Smooth muscle cell of the brain vasculature (primary cell): ENCODE measurements at places on chromosomes 7 and 10.

DNA sequence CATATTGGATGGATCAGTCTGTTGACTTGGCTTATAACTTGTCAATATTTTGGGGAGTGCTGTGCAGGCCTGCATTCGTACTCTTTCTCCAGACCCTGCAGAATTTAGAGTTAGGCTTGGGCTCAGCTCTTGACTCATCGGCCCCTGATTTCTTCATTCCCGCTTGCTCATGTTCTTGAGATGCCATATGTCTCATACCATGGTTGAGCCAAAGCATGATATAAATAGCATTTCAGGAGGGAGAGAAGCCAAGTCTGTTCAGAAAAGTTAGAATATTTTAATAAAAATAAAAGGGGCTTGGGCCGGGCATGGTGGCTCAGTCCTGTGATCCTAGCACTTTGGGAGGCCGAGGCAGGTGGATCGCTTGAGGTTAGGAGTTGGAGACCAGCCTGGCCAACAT is 898.1 kb downstream of the TYW1 start:
- DNase-seq: no peak

- no peak for DNase-seq
These were observed 56.9 kb downstream of the HDAC9 start for GRCh38 chr7:18552316-18552916.

DNA sequence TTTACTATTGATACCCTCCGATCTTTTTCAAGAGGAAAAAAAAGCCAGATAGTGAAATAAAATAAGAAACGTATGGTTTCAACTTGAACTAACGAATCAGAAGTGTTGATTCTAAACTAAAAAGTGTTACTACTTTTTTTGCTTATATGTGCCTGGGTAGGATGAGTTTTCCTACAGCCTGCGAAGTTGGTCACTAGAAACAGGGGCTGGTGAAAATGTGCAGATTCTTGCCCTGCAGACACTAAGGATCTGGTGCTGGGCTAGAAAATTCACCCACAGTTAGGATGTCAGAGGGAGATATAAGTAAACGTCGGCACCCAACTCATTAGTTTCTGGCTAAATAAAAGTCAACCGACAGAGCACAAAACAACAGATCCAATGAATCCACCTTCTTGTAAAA is 298.7 kb upstream of the NFE2L3 start:
- no peak for DNase-seq

DNA sequence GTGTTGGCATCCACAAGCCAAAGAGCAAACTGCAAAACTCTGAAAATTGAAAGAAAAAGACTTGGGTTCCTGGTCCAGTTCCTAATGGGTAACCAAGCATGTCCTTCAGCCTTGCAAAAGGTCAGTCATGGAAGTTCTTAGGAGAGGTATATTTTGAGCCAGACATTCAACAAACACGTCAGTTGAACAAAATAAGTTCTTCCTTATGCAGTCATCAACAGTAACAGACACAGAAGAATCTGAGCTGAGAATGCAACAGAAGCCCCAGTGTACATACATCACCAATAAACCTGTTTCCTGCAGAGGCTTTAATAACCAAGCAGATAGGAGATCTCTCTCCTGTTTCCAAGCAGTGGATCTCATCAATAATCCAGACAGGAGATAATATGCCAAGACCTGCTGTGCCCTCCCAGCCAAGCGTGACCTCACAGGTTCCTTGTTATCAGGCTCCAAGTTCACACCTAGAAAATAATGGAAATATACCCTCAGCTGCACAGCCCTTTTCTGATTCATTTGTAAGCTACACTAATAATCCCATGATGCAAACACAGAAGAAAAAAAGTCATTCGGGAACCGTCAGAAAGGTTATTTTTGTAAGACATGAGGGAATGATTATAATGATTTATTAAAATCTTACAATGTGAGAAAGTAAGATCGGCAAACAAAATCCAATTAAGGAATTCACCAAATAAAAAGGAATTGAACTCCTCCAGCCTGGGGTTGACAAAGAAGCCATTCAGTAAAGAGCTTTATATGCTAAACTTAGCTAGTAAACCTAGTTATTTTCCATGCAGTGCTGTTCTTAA is 90.7 kb downstream of the DGKI start:
- no peak for DNase-seq

- no peak for DNase-seq
These were observed 164.4 kb upstream of the PPP2R2D start for GRCh38 chr10:131736321-131736980.

- DNase-seq: no peak
These were observed 475.3 kb upstream of the AUTS2 start for GRCh38 chr7:69122953-69123352.

GRCh38 chr10:125112697-125113494 is 47.5 kb downstream of the CTBP2 start:
- no peak for DNase-seq

GRCh38 chr10:22606164-22606614 is 108.2 kb downstream of the PIP4K2A start:
- no peak for DNase-seq

DNA sequence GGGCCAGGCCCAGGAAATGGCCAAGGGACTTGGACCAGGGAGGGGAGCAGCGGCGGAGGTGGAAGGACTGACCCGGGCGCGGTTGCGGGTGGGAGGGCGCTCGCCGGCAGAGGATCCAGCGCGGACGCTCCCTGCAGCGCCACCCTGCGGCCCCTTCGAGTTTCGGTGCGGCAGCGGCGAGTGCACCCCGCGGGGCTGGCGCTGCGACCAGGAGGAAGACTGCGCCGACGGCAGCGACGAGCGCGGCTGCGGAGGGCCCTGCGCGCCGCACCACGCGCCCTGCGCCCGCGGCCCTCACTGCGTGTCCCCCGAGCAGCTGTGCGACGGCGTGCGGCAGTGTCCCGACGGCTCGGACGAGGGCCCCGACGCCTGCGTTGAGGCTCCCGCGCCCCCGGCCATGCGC is 16.8 kb upstream of the ZNF467 start:
- DNase-seq: no peak

GRCh38 chr10:72104472-72105097 is 16.2 kb upstream of the SPOCK2 start:
- DNase-seq: no peak

GRCh38 chr7:115047958-115048720 is 126.2 kb downstream of the MDFIC start:
- DNase-seq: peak; percentile 33

DNA sequence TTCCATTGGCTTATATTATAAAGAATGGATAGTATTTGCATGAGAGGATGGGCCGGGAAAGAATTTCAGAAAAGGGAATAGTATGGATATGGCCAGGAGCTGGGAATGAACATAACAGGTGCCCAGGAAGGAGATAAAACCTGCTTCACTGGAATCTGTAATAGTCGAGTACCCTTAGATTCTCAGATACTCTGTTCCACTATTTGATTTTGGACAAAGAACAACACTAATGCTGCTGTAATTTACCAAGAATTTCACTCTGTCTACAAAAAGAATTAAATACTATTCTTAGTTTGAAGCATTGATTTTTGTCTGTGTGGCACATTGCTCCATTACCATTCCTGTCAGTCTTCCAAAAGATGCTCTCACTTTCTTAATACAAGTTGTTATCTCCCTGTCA is 718.2 kb upstream of the LRRN3 start:
- DNase-seq: no peak

- no peak for DNase-seq
These were observed 81.9 kb downstream of the EGFR start for GRCh38 chr7:55100544-55101327.

- DNase-seq: no peak
These were observed 99.6 kb downstream of the ST8SIA6 start for GRCh38 chr10:17354781-17355180.

- no peak for DNase-seq
These were observed 28.5 kb downstream of the GET4 start for GRCh38 chr7:904847-905246.

GRCh38 chr7:38744746-38745145 is 113.6 kb upstream of the AMPH start:
- no peak for DNase-seq

DNA sequence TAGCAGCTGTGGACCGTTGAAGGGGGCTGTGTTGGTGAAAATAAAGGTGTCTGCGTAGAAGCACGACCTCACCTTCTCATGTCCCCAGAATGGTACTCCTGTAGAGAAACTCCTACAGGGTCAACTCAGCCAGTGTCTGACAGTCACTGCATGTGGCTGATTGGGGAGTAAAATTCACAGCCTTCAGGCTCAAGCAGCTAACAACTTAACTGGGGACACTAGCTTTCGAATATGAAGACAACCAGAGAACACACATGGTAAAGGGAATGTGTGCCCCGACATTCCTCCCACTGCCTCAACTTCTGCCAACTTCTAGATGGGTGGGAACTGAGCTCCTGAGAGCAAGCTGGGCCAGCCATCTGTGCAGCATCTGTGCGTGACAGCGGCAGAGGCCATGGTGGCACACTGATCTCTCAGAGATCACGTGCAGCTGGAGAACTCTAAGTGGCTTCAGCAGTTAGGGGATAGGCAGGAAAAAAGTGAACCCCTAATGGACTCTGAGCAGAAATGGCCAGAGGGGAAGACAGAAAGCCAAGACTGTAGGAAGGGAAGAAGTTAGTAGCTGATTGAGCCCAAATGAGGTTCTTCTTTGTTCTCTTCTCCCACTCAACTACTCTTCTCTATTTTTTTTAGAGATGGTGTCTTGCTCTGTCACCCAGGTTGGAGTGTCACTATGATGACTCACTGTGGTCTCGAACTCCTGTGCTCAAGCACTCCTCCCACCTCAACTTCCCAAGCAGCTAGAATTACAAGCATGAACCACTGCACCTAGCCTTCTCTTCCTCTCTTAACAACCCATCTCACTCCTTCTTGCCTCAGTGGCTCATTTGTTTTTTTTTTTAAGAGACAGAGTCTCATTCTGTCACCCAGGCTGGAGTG is 280.8 kb downstream of the ZEB1 start:
- DNase-seq: no peak

DNA sequence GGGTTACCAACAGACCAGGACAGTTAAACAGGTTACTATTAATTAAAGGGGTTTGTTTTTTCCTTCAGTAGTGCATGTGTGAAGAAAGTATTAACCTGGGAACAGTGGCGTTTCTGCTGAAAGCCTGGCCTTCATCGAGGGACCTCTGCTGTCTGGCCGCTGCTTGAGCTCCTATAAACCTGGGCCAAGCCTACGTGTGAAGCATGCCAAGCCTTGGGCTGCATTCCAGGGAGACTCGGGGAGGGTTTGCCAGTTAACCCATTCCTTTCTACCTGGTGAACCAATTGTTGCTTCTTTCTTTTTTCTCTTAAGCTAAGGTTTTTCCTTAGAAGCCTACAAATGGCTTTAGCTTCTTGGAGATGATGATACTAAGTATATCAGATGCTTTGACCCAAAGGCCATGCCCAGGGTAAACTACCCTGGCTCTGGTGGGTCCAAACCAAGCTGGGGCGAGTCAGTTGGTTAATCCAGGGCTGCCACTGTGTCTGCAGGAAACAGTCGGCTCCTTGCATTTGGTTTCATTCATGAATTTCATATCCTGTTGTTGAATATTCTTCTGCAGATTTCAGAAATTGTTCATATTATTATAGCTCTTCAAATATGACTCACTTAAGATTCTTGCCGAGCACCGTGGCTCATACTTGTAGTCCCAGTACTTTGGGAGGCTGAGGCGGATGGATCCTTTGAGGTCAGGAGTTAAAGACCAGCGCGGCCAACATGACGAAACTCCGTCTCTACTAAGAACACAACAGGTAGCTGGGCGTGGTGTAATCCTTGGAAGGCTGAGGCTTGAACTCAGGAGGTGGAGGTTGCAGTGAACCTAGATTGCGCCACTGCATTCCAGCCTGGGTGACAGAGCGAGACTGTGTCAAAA is 23.8 kb downstream of the PFKP start:
- no peak for DNase-seq

GRCh38 chr10:128539510-128540127 is 413.4 kb upstream of the MKI67 start:
- no peak for DNase-seq

DNA sequence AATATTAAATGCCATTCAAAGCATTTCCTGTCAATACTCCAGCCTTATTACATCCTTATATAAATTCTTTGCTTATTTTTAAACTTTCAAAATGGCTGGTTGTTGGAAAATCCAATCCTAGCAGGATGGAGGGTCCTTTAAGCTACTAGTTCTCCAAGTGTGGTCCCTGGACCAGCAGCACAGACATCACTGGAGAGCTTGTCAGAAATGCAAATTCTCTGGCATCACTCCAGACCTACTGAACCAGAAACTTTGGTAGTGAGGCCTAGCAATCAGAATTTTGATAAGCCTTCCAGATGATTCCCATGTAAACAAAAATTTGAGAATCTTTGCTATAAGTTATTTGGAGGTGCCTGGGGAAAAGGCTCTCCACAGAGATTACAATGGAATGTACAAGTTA is 43.8 kb downstream of the CALCR start:
- no peak for DNase-seq

- DNase-seq: no peak
These were observed 42.9 kb downstream of the CCDC3 start for GRCh38 chr10:12958546-12959110.

DNA sequence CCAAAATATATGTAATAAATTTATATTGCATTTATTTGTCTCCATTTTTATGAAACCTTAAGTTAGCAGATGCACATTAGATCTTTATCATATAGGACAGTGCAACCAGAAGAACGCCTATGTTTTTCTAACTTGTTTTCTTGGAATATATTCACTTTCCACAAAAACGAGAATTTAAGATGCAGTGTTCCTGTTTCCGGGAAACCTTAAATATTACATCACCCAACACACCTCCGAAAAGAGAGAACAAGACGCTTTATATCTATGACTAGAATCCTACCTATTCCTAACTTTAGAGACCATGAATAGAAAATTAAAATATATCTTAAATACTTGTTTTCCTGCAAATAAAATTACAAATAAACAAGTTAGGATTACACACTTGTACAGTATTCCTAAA is 1.9 kb downstream of the EZH2 start:
- DNase-seq: no peak

GRCh38 chr7:85673876-85674275 is 487.0 kb upstream of the SEMA3D start:
- DNase-seq: no peak

DNA sequence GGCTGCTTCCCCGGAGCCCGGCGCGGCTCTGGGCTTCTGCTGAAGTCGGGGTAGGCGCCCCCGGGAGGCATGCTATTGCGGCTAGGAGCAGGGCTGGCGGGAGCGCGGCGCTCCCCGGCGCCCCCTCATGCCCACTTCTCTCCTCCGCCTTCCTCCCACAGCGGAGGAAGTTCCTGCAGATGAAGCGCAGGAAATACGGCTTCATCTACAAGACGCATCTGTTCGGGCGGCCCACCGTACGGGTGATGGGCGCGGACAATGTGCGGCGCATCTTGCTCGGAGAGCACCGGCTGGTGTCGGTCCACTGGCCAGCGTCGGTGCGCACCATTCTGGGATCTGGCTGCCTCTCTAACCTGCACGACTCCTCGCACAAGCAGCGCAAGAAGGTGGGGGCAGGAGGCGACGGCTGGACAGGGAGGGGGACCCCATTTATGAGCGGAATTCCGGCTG is 479 bp downstream of the CYP26A1 start:
- DNase-seq: no peak

GRCh38 chr7:7002418-7003062 is 176.5 kb upstream of the CCZ1B start:
- no peak for DNase-seq

DNA sequence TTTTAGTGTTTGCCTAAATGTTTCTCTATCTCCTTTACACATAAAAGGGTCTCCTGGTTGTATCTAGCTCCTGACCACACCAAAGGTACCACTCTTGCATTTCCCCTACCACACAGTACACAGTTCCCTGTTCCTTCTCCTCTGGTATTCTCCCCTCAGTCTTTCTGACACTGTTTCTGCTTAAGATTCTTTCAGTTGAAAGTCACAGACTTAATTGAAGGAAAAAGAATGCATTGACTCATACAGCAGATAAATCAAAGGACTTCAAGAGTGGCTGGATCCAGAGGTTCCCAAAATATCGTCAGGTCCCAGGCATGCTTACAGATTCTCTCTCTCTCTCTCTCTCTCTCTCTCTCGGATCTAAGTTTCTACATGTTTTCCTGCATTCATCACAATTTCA is 185.6 kb upstream of the LRGUK start:
- no peak for DNase-seq
